ENCODE measurements at places on chromosomes 7 and 10. TPM values are rescaled to one million over a fixed set of nuclear protein-coding genes. Genes with fewer than 3 reads are reported as not detected.

DNA sequence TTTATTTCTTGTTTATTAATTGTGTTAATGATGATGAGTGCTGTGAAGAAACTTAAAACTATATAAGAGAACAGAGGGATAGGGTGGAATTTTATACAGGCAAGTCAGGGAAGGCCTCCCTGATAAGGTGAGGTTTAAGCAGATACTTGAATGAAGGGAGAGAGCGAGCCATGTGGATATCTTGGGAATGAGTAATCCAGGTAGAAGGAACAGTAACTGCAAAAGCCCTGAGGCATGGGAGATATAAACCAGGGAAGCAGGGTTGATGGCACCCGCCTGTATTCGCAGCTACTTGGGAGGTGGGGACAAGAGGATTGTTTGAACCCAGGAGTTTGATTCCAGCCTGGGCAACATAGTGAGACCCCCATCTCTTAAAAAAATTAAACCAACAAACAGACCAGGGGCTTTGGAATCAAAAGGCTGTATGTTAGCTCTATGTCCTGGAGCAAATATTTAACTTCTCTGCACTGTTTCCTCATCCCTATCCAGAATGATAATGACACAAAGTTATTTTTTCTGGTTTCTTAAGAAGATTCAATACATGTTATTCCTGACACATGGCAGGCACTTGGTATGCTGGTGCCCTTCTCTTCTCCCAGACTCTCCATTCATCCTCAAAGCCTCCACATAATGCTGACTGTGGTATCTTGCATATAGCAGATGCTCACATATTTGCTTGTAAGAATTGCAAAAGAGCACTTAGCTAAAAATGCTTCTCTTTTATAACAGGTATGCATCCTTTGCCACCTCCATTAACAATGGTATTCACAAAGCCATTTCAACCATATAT is 169.3 kb downstream of the CHN2 start:
- no peak overlapping the region for H3K4me3 ChIP-seq
- no peaks in the 10 kb centered on the region for H3K27me3 ChIP-seq
- H3K27ac ChIP-seq, result no peak overlapping the region
- DNase-seq, result no peak
- H3K4me1 ChIP-seq, result no peaks in the 10 kb centered on the region

GRCh38 chr7:27159266-27160144 is 3.0 kb upstream of the HOXA7 start:
- peaks cover 17% of the 10 kb centered on the region for H3K27me3 ChIP-seq
- H3K4me3 ChIP-seq, result peak overlapping the region; percentile 74
- DNase-seq, result peak; percentile 83
- H3K27ac ChIP-seq, result peak overlapping the region; percentile 99
- H3K4me1 ChIP-seq, result peaks cover 67% of the 10 kb centered on the region

DNA sequence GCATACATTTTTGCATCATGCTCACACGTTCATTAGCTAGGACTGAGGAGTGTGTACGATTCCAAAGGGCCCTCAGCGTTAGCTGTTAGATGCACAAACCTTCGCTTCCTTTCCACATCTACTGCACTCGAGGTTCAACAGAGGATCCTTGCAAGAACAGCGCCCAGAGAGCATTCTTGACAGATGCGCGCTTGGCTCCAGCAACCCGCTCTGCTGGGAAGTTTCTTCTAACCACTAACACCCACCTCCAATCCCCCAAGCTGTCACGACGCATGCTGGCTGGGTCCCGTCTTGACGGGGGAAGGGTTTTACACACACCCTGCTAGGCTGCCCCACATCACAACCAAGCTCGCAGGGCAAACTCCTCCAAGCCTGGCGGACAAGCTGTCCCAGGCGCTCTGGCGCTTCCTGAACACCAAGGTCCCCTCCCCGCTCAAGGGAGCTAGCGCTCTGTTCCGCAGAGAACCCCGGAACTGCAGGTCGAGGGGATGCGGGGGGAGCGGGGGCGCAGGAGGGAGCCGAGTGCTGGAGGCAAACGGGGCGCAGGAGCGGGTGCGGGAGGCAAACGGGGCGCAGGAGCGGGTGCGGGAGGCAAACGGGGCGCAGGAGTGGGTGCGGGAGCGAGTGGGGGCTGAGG is 653 bp upstream of the ADRB1 start:
- no peak for DNase-seq
- peak overlapping the region; percentile 26 for H3K27ac ChIP-seq
- no peaks in the 10 kb centered on the region for H3K36me3 ChIP-seq
- H3K4me3 ChIP-seq, result peak overlapping the region; percentile 39
- H3K27me3 ChIP-seq, result peaks cover 36% of the 10 kb centered on the region

- peak; percentile 56 for DNase-seq
- H3K4me1 ChIP-seq, result peaks cover 3% of the 10 kb centered on the region
- no peak overlapping the region for H3K4me3 ChIP-seq
- H3K36me3 ChIP-seq, result no peaks in the 10 kb centered on the region
Observed at GRCh38 chr10:126599949-126600682, 70.4 kb downstream of the C10orf90 start.

TRIM24 gene
- polyA plus RNA-seq, result 39.6 TPM

GRCh38 chr10:5508786-5509185 is 9.4 kb upstream of the CALML5 start:
- H3K27ac ChIP-seq, result no peak overlapping the region
- H3K27me3 ChIP-seq, result no peaks in the 10 kb centered on the region
- no peaks in the 10 kb centered on the region for H3K4me1 ChIP-seq
- H3K36me3 ChIP-seq, result no peaks in the 10 kb centered on the region
- H3K4me3 ChIP-seq, result no peak overlapping the region

Data from spinal cord (tissue), 10 donors.